Aorta (tissue), 5 donors: ENCODE measurements at places on chromosomes 2 and 18. TPM values are rescaled to one million over a fixed set of nuclear protein-coding genes. Genes with fewer than 3 reads are reported as not detected.

- no peaks in the 10 kb centered on the region for H3K4me1 ChIP-seq
- no peak overlapping the region for H3K27ac ChIP-seq
- DNase-seq: no peak
Measured at GRCh38 chr2:235745597-235745996, 251.8 kb downstream of the AGAP1 start.

GRCh38 chr2:178895171-178895570 is 87.9 kb upstream of the TTN start:
- no peak overlapping the region for H3K4me3 ChIP-seq
- H3K36me3 ChIP-seq: no peaks in the 10 kb centered on the region
- H3K4me1 ChIP-seq: peaks cover 6% of the 10 kb centered on the region
- H3K27me3 ChIP-seq: no peaks in the 10 kb centered on the region
- H3K27ac ChIP-seq: no peak overlapping the region
- no peak for DNase-seq

DNA sequence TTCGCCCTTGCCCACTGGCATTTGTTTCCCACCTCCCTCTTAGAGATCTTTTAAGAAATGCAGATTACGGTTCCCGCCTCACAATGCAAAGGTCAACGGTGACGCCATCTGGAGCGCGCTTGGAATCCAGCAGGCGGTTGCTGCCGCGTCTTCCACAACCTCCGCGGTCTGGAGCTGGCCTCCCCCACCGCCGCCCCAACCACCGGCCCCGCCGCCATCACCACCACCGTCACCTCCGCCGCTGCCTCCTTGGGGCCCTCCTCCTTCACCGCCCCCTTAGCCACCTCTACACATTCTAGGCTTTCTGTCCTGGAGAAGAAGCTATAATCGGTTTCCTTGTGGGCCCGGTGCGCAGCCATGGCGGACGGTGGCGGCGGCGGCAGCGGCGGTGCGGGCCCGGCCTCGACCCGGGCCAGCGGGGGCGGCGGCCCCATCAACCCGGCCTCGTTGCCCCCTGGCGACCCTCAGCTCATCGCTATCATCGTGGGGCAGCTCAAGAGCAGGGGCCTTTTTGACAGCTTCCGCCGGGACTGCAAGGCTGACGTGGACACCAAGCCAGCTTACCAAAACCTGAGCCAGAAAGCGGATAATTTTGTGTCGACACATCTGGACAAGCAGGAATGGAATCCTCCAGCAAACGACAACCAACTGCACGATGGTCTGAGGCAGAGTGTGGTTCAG is at the start of gene BOD1L2:
Gene BOD1L2 (plus strand): TSS at position 132 of the 681 bp plus-strand sequence. CDS start 226 bp downstream, at position 358.
- no peaks in the 10 kb centered on the region for H3K36me3 ChIP-seq
- no peak within 1 kb of the TSS for H3K4me3 ChIP-seq
- H3K27me3 ChIP-seq: no peaks in the 10 kb centered on the region
- no peak within 1 kb of the TSS for H3K27ac ChIP-seq
- no peaks in the 10 kb centered on the region for H3K4me1 ChIP-seq
- no peak for DNase-seq

GRCh38 chr2:238438856-238439849 is 12.4 kb downstream of the ASB1 start:
- H3K36me3 ChIP-seq: no peaks in the 10 kb centered on the region
- peak overlapping the region; percentile 17 for H3K4me3 ChIP-seq
- no peaks in the 10 kb centered on the region for H3K27me3 ChIP-seq
- DNase-seq: no peak
- H3K4me1 ChIP-seq: no peaks in the 10 kb centered on the region

GRCh38 chr18:69580107-69580506 is 179.4 kb downstream of the DOK6 start:
- H3K27ac ChIP-seq: no peak overlapping the region
- H3K36me3 ChIP-seq: no peaks in the 10 kb centered on the region
- no peaks in the 10 kb centered on the region for H3K27me3 ChIP-seq
- H3K4me1 ChIP-seq: no peaks in the 10 kb centered on the region

- H3K4me1 ChIP-seq: no peaks in the 10 kb centered on the region
- no peaks in the 10 kb centered on the region for H3K36me3 ChIP-seq
- no peak overlapping the region for H3K27ac ChIP-seq
Measured at GRCh38 chr18:40313030-40313642, 1641.9 kb upstream of the PIK3C3 start.

DNA sequence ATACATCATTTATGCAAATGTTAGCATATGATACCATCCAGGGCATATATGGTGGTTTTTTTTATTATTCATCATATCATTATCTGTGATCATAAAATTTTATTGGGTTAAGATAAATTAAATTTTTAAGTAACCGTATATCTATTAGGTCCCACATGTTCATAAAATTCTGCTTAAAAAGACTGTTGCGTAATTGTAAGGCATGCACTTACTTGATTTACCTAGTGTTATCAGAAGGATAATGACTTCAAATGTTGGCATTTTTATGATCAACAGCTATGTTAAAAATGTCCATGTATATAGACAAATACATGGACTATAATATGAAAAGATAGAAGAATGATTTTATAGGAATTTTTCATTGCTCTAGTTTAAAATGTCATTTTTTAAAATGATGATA is 1625.5 kb upstream of the CELF4 start:
- H3K4me3 ChIP-seq: no peak overlapping the region
- DNase-seq: no peak
- no peaks in the 10 kb centered on the region for H3K36me3 ChIP-seq
- H3K4me1 ChIP-seq: no peaks in the 10 kb centered on the region
- H3K27me3 ChIP-seq: no peaks in the 10 kb centered on the region

DNA sequence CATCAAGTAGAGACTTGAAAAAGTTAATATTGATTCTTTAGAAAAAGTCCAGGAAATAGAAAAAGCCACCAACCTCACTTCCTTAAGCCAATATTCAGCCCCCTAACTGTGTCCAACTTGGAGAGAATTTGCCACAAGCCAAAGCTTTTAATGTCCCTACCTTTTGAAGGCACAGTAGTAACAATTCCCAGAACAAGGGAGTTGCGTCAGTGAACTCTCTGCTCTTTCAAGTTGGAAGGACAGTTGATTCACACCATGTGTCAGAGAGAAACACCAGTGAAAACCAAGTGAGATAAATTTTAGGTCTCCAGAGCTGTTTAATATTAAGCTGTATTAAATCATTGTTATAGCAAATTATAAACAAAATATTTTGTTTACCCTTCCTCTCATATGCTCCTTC is 66.1 kb downstream of the EXOC6B start:
- H3K27me3 ChIP-seq: no peaks in the 10 kb centered on the region
- DNase-seq: no peak
- H3K4me1 ChIP-seq: peaks cover 2% of the 10 kb centered on the region
- no peak overlapping the region for H3K4me3 ChIP-seq

KCTD1 gene
- 10.7 TPM for total RNA-seq

GRCh38 chr2:86476092-86476491 is 34.9 kb downstream of the KDM3A start:
- H3K4me3 ChIP-seq: no peak overlapping the region
- no peaks in the 10 kb centered on the region for H3K27me3 ChIP-seq
- H3K4me1 ChIP-seq: peaks cover 8% of the 10 kb centered on the region

SF3B6 gene
- 60.5 TPM for total RNA-seq

DNA sequence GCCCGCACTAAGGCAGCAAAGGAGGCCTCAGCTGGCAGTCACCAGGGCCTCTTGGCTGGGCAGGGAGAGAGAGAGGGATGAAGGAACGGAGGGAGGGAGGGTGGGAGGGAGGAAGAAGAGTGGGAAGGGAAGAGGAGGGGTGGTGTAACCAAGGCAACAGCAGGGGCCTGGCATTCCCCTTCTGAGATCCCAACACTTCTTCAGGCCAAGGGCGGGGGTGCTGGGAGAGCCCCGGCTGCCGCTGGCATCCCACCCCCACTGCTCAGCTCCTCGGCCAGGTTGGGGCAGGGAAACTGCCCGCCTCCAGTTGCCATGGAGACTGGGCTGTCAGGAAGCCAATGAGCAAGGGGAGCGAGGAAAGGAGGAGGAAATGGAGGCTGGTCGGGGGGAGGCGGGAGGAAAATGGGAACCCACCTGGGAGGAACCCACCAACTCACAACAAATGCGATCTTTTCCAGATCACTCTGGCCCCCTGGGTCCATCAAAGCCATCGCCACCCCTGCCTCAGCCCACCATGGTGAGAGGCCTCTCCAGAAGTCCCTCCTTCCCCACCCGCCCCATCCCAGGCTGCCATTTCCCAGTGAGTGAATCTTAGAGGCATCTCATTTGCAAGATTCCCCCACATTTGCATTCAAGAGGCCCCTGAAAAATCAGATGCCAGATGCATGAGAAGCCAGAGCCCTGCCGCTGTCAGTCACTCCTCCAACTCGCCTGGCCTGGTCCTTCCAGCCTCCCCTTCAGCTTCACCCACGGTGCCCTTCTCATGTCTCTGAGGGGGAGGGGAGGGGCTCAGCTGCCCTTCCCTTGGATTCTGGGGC is 12.4 kb downstream of the SH2D6 start:
- H3K27me3 ChIP-seq: no peaks in the 10 kb centered on the region
- no peak for DNase-seq
- no peaks in the 10 kb centered on the region for H3K36me3 ChIP-seq

DNA sequence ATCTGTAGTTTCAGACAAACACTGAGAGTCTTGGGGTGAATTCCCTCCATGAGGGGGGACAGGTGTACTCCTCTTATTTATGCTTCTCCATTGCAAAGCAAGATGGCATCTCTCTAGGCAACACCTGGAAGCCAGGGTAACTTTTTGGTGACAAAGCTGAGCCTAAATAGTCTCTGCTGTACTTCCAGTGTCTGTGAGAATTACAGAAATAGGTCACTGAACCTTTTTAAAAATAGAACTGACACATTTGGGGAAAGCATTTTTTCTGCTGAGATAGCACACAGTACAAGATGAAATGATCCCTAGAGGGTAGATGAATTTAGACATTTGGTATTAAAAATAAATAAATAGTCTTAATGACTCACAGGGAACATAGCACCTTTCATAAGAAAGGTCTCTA is 71.7 kb upstream of the SP3 start:
- no peaks in the 10 kb centered on the region for H3K4me1 ChIP-seq
- H3K36me3 ChIP-seq: no peaks in the 10 kb centered on the region
- no peak overlapping the region for H3K4me3 ChIP-seq
- DNase-seq: no peak
- H3K27me3 ChIP-seq: no peaks in the 10 kb centered on the region
- no peak overlapping the region for H3K27ac ChIP-seq
